ENCODE measurements at places on chromosomes 6 and 20. TPM values are rescaled to one million over a fixed set of nuclear protein-coding genes. Genes with fewer than 3 reads are reported as not detected.

SOX18 gene
- polyA plus RNA-seq: not detected

OR2B6 gene
- not detected for polyA plus RNA-seq

PDE7B gene
- polyA plus RNA-seq: 0.14 TPM

TULP1 gene
- not detected for polyA plus RNA-seq

NNAT gene
- 0.20 TPM for polyA plus RNA-seq

LAMA4 gene
- polyA plus RNA-seq: not detected

TEAD3 gene
- not detected for polyA plus RNA-seq

SENP6 gene
- 32.5 TPM for polyA plus RNA-seq

PRND gene
- polyA plus RNA-seq: not detected

RCAN2 gene
- polyA plus RNA-seq: not detected

MUC21 gene
- polyA plus RNA-seq: not detected

FOXQ1 gene
- polyA plus RNA-seq: not detected

BEND6 gene
- 0.73 TPM for polyA plus RNA-seq

CRISP3 gene
- polyA plus RNA-seq: not detected

RIPOR2 gene
- 334 TPM for polyA plus RNA-seq

BFSP1 gene
- polyA plus RNA-seq: 4.8 TPM

BACH2 gene
- 2.3 TPM for polyA plus RNA-seq

Data from immature natural killer cell (primary cell).